ENCODE measurements at places on chromosomes 13 and 19.
A peak's percentile ranks its signal among the peaks of the same experiment; 100 is the strongest.

- no peaks in the 10 kb centered on the region for H3K4me1 ChIP-seq
- H3K36me3 ChIP-seq = no peaks in the 10 kb centered on the region
- no peak overlapping the region for H3K4me3 ChIP-seq
- no peak overlapping the region for H3K27ac ChIP-seq
- no peak for DNase-seq
Measured at GRCh38 chr13:32391101-32391619, 36.8 kb downstream of the N4BP2L1 start.

DNA sequence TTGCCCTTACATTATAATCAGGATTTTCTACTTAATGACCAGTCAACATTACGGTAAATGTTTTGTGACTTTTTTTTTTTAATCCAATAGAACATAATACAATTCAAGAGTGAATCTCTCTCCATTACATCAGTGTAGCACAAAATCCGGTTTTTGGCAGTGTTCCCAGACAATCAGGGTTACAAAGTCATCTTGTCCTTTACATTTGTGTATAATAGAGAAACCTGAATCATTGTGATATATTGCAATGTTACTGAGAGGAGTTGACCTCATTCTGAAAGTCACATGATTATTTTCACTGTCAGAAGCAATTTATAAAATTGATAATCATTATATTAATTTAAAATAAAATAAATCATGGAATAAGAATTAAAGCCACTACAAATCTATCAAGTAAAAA lies 1346.0 kb upstream of the SPRY2 start:
- no peaks in the 10 kb centered on the region for H3K36me3 ChIP-seq
- no peak overlapping the region for H3K27ac ChIP-seq
- H3K4me3 ChIP-seq = no peak overlapping the region
- H3K4me1 ChIP-seq = no peaks in the 10 kb centered on the region

GRCh38 chr13:97002581-97002980 lies 8.3 kb upstream of the OXGR1 start:
- H3K27ac ChIP-seq = no peak overlapping the region
- DNase-seq = no peak
- peaks cover 1% of the 10 kb centered on the region for H3K4me1 ChIP-seq
- H3K4me3 ChIP-seq = no peak overlapping the region

- no peaks in the 10 kb centered on the region for H3K4me1 ChIP-seq
- DNase-seq = no peak
- no peaks in the 10 kb centered on the region for H3K36me3 ChIP-seq
- no peaks in the 10 kb centered on the region for H3K27me3 ChIP-seq
- no peak overlapping the region for H3K4me3 ChIP-seq
- H3K27ac ChIP-seq = no peak overlapping the region
Measured at GRCh38 chr13:93915269-93915809, 564.1 kb downstream of the DCT start.

DNA sequence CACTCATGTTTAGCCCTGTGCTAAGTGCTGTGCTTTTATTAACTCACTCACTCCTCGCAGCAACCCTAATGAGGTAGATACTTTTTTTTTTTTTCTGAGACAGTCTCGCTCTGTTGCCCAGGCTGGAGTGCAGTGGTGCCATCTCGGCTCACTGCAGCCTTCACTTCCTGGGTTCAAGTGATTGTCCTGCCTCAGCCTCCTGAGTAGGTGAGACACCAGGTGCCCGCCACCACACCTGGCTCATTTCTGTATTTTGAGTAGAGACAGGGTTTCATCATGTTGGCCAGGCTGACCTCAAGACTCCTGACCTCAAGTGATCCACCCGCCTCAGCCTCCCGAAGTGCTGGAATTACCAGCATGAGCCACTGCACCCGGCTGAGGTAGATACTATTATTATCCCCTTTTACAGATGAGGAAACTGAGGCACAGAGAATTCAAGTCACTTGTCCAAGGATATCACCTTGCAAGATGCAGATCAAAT lies 2.5 kb downstream of the ITPKC start:
- H3K27ac ChIP-seq = no peak overlapping the region
- H3K4me3 ChIP-seq = no peak overlapping the region
- no peaks in the 10 kb centered on the region for H3K27me3 ChIP-seq
- no peaks in the 10 kb centered on the region for H3K36me3 ChIP-seq
- H3K4me1 ChIP-seq = peaks cover 4% of the 10 kb centered on the region
- DNase-seq = no peak

- H3K36me3 ChIP-seq = no peaks in the 10 kb centered on the region
- no peaks in the 10 kb centered on the region for H3K27me3 ChIP-seq
- H3K4me1 ChIP-seq = peaks cover 2% of the 10 kb centered on the region
- H3K4me3 ChIP-seq = no peak overlapping the region
- DNase-seq = peak; percentile 81
Measured at GRCh38 chr19:53772943-53773342, 51.2 kb downstream of the NLRP12 start.

DNA sequence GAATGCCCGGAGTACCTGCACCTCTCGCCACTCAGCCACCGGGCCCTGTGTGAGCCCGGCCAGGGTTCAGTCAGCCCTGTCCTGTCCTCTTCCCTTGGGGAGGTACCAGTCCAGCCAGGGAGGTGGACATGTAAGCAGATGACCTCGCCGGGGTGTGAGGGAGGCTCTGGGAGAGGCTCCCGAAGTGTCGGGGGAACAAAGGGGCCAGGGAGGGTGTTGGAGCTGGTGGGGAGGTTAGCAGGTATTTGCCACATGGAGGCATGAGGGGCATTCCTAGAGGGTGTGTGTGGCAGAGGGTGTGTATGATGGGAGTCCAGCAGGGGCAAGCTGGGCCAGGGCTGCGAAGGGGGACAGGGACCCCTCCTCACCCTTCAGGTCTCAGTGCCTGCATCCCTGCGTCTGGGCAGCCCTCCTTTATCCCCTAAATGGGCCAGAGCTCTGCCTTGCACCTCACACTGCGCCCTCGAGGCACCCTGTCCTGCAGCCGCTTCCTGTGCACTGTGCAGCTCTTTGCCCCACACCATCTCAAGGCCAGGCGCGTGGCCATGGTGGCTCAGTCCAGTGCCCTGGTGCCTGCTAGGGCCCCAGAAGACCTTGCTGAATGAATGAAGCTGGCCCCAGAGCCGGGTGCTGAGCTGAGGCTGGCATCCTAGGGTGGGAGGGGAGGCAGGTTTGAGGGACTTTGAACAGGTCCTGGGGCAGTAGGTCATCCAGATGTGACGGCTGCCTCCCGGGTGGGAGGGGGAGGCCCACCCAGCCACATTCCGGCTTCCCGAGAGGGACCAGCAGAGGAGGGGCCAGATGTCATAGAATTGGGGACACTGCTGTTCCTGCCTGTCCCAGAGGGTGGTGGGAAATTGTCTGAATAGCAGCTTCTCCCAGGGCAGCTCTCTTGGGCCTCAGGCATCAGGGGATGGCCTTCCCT lies 3.1 kb downstream of the DDA1 start:
- H3K4me3 ChIP-seq = no peak overlapping the region
- H3K27me3 ChIP-seq = no peaks in the 10 kb centered on the region
- H3K4me1 ChIP-seq = peaks cover 2% of the 10 kb centered on the region
- no peak overlapping the region for H3K27ac ChIP-seq
- no peak for DNase-seq

DNA sequence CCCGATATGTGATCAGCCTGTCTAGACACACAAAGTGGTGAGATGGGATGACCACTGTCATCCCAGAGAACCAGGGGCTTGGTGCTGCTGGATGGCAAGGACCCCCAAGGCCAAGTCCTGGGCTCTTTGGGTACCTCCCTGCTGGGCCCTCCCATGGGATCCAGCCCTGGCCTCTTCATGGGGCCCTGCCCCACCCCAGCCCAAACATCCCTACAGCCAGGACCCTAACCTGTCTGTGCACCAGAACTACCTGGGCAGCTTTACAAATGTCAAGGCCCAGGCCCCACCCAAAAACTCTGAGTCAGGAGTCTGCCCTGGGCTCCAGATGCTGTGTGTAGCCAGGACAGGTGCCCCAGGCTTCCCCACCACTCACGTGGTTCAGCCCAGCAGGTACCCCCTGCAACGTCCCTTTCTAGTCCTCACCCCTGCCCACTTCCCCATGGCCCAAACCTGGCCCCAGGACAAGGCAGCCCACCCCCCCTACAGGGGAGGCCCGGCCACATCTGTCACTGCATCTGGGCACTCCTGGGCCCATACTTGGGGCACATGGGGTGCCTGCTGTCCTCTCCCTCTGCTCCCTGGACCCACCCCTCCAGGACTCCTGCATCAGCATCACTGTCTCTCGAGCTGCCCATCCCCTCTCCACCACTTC lies 233.5 kb downstream of the TUBA3C start:
- no peak overlapping the region for H3K27ac ChIP-seq
- no peaks in the 10 kb centered on the region for H3K27me3 ChIP-seq
- no peaks in the 10 kb centered on the region for H3K4me1 ChIP-seq
- no peak overlapping the region for H3K4me3 ChIP-seq
- no peaks in the 10 kb centered on the region for H3K36me3 ChIP-seq

GRCh38 chr19:39949026-39949747 lies 14.8 kb upstream of the FCGBP start:
- H3K27ac ChIP-seq = no peak overlapping the region
- DNase-seq = no peak
- no peak overlapping the region for H3K4me3 ChIP-seq
- H3K27me3 ChIP-seq = no peaks in the 10 kb centered on the region
- no peaks in the 10 kb centered on the region for H3K36me3 ChIP-seq
- no peaks in the 10 kb centered on the region for H3K4me1 ChIP-seq

GRCh38 chr13:85519363-85519762 lies 279.9 kb downstream of the SLITRK6 start:
- DNase-seq = no peak
- H3K36me3 ChIP-seq = no peaks in the 10 kb centered on the region
- H3K27me3 ChIP-seq = no peaks in the 10 kb centered on the region
- no peaks in the 10 kb centered on the region for H3K4me1 ChIP-seq
- no peak overlapping the region for H3K27ac ChIP-seq
- no peak overlapping the region for H3K4me3 ChIP-seq

GRCh38 chr13:92989301-92989700 lies 237.3 kb upstream of the GPC6 start:
- H3K4me3 ChIP-seq = no peak overlapping the region
- no peaks in the 10 kb centered on the region for H3K27me3 ChIP-seq
- no peak for DNase-seq
- H3K36me3 ChIP-seq = no peaks in the 10 kb centered on the region
- H3K27ac ChIP-seq = no peak overlapping the region

DNA sequence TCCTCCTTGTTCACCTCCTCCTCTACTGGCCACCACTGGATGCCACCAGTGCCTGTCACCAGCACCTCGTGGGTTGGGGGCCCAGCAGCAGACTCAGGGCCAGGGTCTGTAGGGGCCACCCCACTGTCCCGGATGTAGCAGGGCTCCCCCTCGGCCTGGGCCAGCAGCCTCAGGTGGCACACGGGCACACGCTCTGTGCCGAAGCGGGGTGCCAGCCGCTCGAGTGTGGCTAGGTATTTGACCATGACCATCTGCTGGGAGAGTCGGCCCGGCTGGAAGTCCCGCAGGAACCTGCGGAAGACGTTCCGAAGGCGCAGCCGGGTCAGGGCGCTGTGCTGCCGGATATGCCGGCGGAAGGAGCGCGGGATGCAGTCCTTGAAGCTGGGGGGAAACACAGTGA lies 14.9 kb downstream of the TYK2 start:
- H3K27me3 ChIP-seq = no peaks in the 10 kb centered on the region
- no peak overlapping the region for H3K27ac ChIP-seq
- H3K36me3 ChIP-seq = peaks cover 16% of the 10 kb centered on the region
- H3K4me3 ChIP-seq = no peak overlapping the region
